ENCODE measurements at places on chromosomes 16 and 17.

DNA sequence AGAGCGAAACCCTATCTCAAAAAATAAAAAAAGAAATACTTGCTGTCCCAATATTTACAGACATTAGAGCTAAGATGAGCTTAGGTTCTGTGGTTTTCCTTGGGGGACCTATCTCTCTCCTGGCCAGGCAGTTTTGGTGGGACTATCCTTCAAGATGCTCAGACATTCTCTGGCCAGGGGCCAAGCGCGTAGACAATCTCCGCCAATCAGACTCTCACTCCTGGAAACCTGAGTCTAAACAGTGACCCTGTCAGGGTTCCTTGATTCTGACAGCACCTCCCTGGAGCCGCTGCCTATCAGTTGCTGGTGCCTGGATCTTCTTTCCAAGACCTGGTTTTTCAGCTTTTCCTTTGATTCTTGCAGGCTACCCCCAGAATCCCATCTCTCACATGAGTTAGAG is 45.6 kb downstream of the EMP2 start:
- DNase-seq: no peak

DNA sequence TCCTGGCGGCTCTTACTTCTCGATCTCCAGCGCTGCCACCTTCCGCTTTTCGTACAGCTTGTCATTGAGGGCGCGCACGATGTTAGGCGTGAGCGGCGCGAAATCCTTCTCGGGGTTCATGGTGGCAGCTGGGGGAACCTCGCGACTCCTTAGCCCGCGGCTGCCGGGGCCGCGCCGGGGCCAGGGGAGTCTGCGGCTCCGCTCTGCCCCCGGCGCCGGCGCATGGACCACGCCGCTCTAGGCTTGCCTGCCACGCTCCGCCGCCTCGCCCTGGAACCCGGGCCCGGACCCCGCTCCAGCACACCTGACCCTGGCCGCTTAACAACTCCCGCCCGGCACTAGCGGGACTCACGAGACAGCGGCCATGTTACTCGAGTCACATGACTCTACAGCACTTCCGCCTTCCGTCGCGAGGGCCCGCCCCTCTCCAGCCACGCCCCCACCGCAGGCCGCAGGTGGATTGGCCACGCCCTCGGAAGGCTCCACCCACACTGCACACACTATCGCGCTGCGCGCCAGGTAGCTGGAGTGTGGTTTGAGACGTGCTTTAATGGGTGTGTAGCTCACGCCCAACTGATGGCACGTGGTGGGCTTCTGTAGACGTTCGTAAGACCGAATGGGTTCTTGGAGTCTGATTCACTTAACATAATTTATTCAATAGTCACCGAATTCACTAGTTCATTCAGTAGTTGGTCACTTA is at the start of gene VAC14:
TSS of gene VAC14 (minus strand) at position 378 of the 700 bp plus-strand sequence. CDS start at position 120, 258 bp downstream.
- DNase-seq: peak; percentile 92

GRCh38 chr17:44774271-44775135 is 15.7 kb downstream of the ADAM11 start:
- DNase-seq: peak; percentile 55

DNA sequence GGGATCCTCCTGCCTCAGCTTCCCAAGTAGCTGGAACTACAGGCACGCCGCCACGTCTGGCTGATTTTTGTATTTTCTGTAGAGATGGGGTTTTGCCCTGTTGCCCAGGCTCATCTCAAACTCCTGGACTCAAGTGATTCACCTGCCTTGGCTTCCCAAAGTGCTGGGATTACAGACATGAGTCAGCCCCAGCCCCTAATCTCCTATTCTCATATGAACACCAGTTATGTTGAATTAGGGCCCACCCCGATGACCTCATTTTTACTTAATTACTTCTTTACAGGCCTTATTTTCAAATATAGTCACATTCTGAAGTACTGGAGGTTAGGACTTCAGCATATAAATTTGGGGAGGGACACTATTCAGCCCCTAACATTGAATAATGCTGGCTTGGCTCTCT is 49.2 kb downstream of the ZNRF1 start:
- DNase-seq: no peak

- DNase-seq: no peak
These were observed 17.6 kb upstream of the SSTR5 start for GRCh38 chr16:1054660-1055556.

- no peak for DNase-seq
These were observed 64.9 kb downstream of the IRF8 start for GRCh38 chr16:85963753-85964285.

- no peak for DNase-seq
These were observed 4.5 kb downstream of the FBXL19 start for GRCh38 chr16:30927789-30928378.

DNA sequence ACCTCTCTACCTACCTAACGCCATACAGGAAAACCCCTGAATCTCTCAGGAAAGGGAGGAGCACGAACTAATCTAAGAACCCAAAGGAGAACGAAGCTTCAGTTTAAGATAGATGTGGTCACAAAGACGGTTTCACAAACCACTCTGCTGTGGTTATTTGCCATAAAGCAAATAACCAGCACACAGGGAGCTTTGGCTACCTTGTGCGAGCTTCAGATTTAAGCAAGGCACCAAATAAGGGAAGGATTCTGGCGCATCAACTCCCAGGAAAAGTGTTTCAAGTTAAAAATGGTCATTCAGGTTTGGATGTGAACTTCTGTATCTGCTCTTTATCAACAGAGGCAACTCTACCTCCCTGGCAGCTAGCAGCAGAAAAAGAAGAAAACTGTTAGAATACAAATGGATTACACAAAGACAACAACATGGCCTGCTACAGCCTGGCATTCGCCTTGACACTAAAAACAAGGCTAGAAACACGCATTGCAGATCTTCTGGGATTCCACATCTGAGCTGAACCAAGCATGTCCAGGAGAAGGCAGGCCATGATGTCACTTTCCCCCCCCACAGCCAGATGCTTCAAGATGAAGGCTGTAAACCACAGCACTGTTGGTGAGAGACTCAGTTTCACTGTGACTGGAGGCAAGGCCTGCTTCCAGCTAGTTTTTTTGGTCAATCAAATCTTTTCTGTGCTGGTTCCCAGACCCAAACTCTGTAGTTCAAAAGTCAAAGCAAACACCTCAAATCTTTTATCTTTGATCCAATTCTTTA is 43.6 kb downstream of the SMG6 start:
- DNase-seq: peak; percentile 45

- no peak for DNase-seq
These were observed 403.8 kb downstream of the SHISA9 start for GRCh38 chr16:13305019-13305755.

DNA sequence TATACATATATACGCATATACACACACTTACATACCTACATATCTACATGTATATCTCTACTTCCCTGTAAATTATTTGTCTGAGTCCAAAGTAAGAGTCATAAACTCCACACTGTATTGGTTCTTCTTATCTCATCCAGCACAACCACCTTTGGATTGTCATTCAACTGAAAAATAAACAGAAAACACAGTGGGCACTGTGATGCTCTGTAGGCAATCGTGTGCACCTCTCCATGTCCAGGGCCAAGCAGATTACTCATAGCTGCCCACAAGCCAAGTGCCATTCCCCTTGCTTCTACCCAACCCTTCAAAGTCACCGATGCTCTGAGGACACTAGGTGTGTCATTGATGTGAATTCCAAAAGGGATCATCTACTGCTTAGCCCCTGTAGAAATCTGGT is 12.9 kb upstream of the TEKT3 start:
- DNase-seq: no peak

DNA sequence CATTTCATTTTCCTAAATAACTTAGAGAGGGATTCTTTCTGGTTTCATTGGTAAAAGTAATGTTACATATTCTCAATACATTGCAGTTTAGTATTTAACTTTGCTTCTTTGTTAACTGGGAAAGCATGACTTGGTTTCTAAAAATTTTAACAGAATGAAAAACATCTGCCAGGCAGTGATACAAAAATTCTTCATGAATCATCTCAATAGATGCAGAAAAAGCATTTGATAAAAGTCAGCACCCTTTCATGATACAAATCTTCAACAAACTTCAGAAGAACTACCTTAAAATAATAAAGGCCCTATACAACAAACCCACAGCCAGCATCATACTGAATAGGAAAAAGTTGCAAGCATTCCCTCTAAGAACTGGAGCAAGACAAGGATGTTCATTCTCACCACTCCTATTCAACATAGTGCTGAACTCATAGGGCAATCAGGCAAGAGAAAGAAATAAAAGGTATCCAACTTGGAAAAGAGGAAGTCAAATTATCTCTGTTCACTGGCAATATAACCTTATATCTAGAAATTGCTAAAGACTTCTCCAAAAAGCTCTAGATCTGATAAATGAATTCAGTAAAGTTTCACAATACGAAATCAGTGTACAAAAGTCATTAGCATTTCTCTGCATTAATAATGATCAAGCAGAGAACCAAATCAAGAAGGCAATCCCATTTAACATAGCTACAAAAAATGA is 50.4 kb downstream of the SLFN5 start:
- DNase-seq: no peak

GRCh38 chr16:49696414-49697101 is 159.4 kb downstream of the ZNF423 start:
- no peak for DNase-seq

- DNase-seq: peak; percentile 38
These were observed 618 bp downstream of the TRIM47 start for GRCh38 chr17:75877752-75878173.

- no peak for DNase-seq
These were observed 82.3 kb upstream of the LHX1 start for GRCh38 chr17:36854982-36855381.

GRCh38 chr17:29019475-29020181 is 13.8 kb upstream of the SEZ6 start:
- no peak for DNase-seq

DNA sequence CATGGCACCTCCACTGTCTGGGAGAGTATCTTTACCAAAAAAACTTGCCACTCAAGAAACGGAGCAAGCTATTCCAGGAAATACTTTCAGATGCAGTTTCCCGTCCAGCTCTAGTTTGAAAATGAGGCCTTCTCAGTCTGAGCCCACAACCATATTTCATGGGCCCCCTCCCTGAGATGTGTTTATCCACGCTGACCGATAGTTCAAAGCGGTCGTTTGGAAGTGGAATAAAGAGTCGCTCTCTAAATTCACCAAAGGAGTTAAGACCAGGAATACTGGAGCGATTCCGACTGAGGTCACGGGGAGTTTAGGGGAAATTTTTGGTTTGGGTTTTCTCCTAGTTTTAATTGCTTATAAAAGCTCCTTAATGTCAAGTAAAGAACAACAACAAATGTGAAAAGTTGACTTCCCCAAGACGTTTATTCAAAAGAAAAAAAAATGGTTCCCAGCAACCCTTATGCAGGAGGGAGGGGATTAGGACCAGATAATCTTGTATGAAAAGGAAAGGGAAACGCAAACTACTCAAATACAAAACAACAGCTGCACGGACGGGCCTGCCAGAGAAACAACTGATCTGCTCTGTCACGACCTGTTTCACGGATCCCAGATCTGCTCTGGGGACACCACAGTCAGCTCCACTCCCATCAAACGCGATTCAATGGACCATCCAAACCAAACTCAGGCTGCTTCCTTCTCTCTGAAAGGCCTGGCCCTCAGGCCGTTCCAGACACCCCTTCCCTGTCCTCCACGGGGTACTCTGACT is 77.1 kb downstream of the MRM3 start:
- DNase-seq: no peak

DNA sequence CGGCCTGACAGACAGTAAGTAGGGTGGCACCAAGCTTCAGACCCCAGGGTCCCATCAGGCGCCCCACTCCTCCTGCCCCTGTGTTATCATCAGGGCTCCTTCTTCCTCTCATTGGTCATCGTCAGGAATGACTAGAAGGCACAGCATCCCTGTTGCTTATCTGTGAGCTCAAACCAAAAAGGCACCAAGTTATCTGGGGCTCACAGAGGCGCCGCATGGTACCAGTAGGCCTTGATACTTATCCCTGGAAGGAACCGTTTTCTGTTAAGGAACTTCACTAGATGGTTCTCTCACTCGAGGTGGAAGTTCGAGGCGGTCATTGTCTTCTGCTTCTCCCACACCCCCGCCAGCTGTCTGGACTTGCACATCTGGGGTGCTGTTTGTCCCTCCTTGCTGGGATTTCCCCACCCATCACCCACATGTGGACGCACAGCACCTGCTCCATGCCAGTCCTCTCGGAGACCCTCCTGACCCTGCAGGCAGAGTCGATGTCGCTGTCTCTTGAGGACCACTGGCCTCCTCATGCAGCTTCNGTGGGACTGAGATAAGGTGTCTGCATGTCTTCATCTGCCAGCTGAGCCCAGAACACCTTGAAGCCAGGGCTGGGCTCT is 52.1 kb downstream of the METRNL start:
- no peak for DNase-seq

- DNase-seq: no peak
These were observed 158.1 kb downstream of the ZNF423 start for GRCh38 chr16:49697631-49698452.

- no peak for DNase-seq
These were observed 35.8 kb upstream of the PITPNM3 start for GRCh38 chr17:6592173-6592572.

GRCh38 chr16:13436641-13437412 is 483.1 kb upstream of the ERCC4 start:
- no peak for DNase-seq

GRCh38 chr17:37086334-37086733 is 137.6 kb downstream of the AATF start:
- DNase-seq: no peak

- DNase-seq: no peak
These were observed 38.1 kb downstream of the ARHGAP27 start for GRCh38 chr17:45394564-45394912.

- no peak for DNase-seq
These were observed 10.6 kb downstream of the RMI2 start for GRCh38 chr16:11355862-11356261.

DNA sequence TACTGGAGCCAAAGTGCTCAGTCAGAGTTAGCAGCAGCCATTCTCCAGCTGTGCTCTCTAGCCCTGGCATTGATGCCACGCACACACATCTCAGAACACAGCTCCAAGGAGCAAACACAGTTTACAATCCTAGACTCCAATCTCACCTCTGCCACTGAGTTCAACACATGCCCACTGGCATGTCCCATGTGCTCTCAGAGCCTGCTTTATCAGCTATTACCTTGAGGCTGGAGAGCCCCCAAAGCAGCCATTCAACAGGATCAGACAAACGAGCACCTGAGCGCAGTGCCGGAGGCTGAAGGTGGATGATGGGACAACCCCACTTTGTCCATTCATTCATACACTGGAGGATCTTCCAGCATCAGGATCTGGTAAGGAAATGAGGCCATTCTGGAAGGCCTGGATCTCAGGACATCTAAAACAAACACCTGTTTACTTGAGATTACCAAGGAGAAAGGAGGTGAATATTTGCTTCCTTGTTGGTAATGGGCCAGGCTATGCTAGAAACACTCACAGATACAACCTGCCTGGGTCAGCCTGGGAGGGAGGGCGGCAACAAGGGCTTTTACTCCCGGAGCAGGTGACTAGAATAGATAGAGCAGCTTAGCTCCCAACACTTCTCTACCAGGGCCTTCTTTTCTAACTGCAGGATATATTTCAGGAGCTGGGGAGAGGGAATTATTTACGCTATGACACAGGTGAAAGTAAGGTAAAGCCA is 25.4 kb downstream of the RANBP10 start:
- DNase-seq: no peak

GRCh38 chr17:27603880-27604794 is 26.9 kb upstream of the LGALS9 start:
- DNase-seq: no peak

GRCh38 chr17:4033751-4034251 is 69.6 kb upstream of the ATP2A3 start:
- DNase-seq: no peak

GRCh38 chr17:75763613-75764416 is 1.2 kb downstream of the GALK1 start:
- no peak for DNase-seq

GRCh38 chr16:61569028-61569427 is 467.2 kb downstream of the CDH8 start:
- no peak for DNase-seq

GRCh38 chr17:17132746-17133145 is 73.4 kb downstream of the PLD6 start:
- DNase-seq: no peak
